ENCODE measurements at places on chromosomes 3 and 15. TPM values are rescaled to one million over a fixed set of nuclear protein-coding genes. Genes with fewer than 3 reads are reported as not detected.

CDV3 gene
- 177 TPM for total RNA-seq

PLEKHO2 gene
- 23.2 TPM for total RNA-seq

MYL3 gene
- total RNA-seq, result not detected

HEXA gene
- 97.7 TPM for total RNA-seq

EIF4A2 gene
- total RNA-seq, result 938 TPM

GABRA5 gene
- total RNA-seq, result 5.7 TPM

FMN1 gene
- total RNA-seq, result under 0.01 TPM

LDHAL6B gene
- not detected for total RNA-seq

DPPA2 gene
- not detected for total RNA-seq

IQCB1 gene
- 28.0 TPM for total RNA-seq

ZNF621 gene
- 21.7 TPM for total RNA-seq

Measured in smooth muscle cell of the umbilical artery (primary cell).